ENCODE measurements at places on chromosomes 4 and X.

DNA sequence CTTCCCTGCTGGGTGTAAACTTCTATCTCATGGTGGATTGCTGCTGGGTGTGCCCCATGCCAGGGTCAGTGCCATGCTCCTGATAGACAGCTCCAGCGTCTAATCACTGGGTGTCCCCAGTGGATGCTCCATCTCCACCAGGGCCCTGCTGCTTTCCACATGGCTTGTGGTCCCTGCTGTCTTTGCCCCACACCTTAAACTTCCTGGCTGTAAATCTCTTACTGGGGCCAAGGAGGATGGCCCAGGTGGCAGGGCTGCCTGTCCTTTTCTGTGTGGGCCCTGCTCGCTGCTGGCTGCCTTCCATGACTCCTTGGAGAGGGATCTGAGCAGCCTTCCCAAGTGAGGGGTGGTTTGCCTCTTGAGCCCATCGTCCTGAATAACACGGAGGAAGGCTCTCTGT is 51.8 kb downstream of the RGS12 start:
- DNase-seq: no peak

GRCh38 chrX:139222511-139223200 is 307.9 kb upstream of the F9 start:
- no peak for DNase-seq

DNA sequence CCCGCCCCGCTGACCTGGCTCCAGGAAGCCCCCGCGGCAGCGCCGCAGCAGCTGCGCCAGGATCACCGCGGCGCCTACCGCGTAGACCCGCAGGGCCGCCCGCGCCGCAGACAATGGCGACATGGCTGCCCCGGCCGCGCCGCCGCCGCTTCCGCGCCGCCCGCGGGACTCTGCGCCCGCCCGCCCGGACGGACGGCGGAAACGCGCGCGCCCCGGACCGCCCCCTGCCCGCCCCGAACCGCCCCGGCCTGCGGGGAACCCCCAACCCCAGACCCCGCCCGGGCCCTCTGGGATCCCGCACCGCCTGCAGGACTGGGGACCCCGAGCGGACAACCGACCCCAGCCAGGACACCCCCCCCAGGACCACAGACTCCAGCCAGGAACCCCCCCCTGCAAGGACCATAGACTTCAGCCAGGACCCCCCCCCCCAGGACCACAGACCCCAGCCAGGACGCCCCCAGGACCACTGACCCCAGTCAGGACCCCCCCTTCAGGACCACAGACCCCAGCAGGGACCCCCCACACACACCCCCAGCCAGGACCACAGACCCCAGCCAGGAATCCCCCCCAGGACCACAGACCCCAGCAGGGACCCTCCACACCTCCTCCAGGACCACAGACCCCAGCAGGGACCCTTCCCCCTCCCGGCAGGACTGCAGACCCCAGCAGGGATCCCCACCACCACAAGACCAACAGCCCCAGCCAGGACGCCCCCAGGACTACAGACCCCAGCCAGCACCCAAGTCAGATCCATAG is at the start of the genes DHRSX and ZBED1:
Gene DHRSX, minus strand, starts transcription at position 174 of the 756 bp plus-strand sequence. Its CDS starts 51 bp downstream, at position 123.
Gene ZBED1, minus strand, starts transcription at position 174 of the 756 bp plus-strand sequence. CDS start 10,257 bp downstream, outside the sequence.
- peak; percentile 20 for DNase-seq

- DNase-seq: no peak
Observed at GRCh38 chr4:134787315-134787714, 585.7 kb upstream of the PABPC4L start.

DNA sequence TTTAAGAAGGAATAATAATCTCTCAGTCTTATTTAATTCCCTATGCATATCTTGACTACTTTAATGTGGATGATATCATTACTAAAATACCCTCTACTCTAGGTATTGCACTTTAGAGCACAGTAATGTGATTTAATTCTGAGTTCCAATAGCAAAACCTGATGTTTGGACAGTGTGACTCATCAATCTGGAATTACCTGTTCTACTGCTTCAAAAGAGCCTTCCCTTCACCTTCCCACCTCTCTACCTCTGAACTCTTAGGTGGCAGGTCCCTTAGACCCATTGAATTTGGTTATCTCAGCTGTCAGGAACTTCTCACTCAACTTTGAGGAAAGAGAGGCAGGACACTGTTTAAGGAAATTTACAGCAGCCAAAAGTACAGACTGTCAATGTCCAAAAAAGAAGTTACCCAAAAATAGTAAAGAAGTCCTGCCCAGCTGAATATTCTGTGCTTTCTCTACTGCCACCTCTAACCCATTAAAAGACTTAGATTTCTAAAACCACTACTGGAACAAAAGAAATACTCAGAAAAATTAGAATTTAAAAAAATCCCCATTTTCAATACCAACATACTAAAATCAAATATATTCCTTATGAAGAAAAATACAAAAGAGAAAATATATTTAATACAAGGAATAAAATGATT is 123.1 kb upstream of the GPM6A start:
- DNase-seq: no peak

DNA sequence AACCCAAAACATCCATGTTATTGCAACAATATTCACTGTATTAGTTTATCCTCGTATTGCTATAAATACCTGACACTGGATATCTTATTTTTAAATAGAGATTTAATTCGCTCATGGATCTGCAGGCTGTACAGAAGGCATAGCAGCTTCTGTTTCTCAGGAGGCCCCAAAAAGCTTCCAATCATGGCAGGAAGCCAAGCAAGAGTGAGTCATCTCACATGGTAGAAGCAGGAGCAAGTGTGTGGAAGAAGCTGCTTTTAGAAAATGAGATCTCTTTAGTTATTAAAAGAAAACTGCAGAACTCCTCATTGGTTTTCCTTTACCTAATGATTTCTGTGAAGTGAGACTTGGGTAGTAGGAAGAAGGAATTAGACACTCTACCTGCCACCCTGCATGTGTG is 16.4 kb downstream of the ZNF732 start:
- DNase-seq: no peak

DNA sequence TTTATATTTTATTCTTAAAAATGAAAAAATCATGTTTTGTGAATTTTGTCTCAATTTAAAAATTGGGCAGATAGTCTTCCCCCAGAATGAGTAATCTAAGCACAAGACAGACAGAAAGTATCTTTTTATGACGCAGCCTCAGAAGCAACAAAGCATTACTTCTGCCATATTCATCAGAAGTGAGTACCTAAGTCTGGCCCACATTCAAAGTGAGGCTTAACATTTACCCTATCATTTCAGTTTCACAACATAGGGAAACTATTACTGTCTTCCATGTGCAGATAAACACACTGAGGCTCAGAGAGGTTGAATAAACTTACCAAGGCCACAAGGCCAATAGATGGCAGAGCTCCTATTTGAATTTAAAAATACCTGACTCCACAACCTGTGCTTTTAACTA is 4.4 kb upstream of the PRDX4 start:
- DNase-seq: no peak

DNA sequence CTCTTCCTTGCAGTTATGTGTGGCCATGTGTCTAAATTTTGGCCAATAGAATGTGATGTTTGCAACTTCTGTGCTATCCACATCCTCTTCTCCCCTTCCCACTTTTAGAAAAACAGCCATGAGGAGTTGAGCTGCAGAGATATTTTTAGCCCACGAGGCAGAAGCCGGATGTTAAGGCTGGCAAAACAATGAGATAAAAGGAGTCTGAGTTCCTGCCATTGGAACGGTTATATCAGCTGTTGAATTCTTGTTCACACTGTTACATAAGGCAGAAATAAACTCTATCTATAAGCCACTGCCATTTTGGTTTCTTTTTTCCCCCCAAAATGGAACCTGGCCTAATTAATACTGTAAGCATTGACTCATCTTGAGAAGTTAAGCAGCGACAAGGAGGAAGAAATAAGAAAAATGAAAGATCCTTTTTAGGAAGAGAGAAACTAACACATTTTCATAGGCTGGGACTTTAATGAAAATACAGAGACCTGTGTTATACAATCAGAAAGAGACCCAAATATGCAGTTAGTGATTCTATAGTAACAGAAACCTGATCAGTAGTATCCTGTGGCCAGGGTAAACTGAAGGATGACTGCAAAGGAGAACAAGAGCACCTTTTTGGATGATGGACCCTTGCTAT is 200.5 kb downstream of the INPP4B start:
- DNase-seq: no peak

DNA sequence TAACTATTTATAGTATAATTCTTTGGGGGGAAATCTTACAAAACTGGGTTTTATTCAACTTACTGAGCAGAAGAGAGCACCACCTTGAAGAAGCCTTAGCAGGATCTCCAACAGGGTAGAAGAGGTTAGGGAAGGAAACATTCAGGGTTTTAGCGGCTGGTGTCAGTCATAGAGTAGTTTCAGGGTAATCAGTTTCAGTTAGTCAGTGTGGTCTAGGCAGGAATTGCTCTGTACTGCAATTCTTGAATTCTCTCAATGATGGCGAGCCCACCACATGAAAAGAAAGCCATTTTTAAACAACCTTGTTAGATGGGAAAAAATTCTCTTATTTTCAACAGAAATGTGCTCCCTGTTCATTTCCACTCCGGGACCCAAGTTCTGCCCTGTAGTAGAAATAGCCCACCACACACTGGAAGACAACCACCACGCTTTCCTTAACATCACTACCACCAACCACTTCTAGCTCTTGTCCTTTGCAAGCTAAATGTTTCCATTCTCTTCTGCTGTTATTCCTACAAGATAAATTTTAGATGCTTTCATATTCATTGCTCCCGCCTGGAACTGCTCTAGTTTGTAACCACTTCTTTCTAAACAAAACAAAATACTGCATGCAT is 25.9 kb downstream of the COL25A1 start:
- no peak for DNase-seq

DNA sequence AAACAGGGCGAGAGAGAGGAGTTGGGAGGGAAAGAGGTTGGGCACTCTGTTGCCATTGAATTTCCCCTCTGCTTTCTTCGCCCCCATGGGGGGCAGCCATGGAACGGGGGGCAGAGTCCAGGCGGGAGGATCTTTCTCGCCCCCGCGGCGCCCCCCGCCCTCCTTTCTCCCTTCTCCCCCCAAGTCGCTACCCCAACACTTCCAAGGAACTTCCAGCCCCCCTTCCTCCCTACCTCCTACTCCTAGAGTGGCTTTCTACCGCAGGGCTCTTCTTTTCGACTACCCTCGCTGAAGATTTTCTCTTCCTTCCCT is 594 bp upstream of the STAG2 start:
- no peak for DNase-seq

- DNase-seq: no peak
Observed at GRCh38 chr4:13126976-13127910, 356.9 kb downstream of the RAB28 start.

DNA sequence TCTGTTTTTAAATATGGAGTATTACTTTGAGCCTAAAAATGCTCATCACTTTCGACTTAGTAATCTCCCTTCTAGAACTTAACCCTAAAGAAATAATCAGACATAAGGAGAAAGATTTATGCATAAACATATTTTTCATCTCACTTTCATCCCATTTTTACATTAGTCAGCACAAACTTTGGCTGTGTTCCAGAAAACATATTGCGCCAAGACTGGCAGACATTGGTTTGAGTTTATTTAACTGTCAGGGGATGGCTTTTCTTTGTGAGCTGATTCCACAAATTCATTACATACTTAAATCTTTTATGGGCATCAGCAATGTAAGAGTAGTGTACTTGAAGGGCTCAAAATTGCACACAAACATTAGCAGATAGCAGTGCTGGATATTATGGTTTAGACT is 23.7 kb downstream of the MAOA start:
- no peak for DNase-seq

DNA sequence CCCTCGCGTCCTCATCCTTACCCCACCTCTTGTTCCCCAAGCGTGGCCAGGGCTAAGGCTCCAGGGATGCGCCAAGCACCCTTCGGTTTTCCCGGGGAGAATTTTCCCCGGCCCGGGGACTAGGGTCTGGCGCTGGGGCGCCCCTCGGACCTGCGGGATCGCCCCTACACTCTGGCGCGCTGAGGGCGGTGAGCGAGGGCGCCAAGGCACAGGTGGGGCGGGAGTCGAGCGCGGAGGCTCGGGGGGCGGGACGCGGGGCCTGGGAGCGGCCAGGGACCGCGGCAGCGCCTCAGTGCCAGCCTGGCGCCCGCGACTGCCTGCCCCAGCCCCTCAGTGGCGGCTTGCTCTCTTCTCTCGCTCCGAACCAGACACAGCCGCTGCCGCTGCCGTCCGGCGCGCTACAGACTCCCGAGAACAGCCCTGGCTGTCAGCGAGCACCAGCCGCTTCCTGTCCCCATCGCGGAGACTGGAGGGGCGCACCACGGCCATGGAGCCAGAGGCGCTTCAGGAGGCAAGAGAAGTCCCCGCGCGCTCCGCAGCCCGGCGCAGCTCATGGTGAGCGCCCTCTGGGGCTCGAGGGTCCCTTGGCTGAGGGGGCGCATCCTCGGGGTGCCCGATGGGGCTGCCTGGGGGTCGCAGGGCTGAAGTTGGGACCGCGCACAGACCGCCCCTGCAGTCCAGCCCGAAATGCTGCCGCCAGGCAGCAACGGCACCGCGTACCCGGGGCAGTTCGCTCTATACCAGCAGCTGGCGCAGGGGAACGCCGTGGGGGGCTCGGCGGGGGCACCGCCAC is at the start of gene DRD5:
Gene DRD5, plus strand, starts transcription at position 292 of the 793 bp plus-strand sequence. Its CDS starts 396 bp downstream, at position 688.
- no peak for DNase-seq

DNA sequence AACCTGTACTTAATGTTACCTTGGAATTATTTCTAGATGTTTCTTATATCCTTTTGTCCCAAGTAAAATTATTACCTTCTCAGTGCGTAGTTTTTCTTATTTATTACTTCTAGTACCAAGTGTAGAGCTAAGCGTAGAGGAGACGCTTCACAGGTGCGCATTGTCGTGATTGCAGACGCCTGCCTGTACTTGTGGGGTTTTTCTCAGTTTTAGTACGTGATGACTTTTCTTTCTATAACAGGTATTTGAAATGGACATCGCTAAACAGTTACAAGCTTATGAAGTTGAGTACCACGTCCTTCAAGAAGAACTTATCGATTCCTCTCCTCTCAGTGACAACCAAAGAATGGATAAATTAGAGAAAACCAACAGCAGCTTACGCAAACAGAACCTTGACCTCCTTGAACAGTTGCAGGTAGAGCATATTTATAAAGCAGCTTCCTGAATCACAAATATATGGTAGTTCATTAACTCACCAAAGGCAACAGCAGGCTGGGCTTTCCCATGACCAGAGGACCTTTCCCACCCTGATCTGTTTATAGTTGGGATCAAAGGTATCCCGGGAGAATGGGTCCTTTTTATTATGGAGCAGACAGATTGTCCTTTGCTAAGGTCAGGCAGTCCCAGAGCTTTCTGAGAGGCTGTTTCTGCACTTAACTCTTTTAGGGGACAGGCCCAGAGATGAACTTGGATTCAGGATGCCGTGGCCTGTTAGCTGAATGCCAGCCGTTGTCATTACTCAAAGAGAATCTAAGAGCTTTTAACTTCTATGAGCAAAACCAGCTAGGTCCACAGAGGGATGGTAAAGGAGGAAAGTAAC is 172.9 kb downstream of the PTTG2 start:
- DNase-seq: no peak

DNA sequence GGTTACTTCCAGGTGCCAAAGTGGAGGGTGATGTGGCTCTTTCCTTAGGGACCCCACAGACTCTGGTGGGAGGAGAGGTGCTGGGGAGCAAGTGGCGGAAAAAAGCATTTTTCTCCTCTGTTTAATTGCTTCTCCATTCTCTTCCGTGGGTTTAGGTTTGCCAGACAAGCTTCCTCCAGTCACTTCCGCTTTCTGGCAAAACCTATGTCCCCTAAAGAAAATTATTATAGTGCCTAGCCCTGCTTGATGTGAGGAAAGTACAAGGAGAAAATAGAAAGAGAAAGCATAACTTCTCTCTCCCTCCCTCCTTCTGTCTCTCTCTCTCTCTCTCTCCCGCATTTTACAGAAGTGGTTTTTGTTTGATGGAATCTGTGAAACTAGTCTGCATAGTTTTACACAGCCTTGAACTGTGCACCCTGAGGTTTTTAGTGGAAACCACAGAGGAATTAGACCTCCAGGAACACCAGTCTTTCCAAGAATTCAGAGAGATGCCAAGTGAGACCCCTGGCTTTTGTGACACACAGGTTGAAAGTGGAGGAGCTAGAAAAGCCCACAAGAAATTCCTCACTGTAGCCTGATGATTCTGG is 231.1 kb upstream of the ANXA3 start:
- DNase-seq: no peak

GRCh38 chr4:38189445-38189844 is 229.2 kb downstream of the PTTG2 start:
- no peak for DNase-seq
